Brain (organoid and tissue), 16 donors: ENCODE measurements at places on chromosomes 1 and 21.

DNA sequence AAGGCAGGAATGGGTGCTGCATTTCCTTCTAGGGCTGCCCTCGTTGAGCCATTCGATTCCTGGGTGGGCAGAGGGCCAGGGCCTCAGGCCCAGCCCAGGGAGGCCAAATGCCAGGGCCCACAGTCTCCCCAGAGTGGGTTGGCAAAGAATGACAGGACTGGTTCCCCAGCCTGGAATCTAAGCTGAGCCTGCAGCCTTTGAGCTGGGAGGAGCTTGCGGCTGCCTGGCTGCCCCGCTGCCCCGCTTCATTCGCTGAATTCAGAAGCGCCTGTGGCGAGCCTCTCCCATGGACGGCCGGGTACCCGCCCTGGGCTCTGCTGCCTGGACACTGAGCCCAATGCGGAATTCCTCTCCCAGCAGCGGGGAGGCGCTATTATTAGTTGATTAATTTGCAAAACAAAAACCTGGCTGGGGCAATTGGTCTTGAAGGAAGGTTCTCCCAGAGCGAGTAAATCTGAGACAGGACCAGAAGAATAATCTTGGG is 32.3 kb upstream of the TARDBP start:
- DNase-seq = peak; percentile 77

DNA sequence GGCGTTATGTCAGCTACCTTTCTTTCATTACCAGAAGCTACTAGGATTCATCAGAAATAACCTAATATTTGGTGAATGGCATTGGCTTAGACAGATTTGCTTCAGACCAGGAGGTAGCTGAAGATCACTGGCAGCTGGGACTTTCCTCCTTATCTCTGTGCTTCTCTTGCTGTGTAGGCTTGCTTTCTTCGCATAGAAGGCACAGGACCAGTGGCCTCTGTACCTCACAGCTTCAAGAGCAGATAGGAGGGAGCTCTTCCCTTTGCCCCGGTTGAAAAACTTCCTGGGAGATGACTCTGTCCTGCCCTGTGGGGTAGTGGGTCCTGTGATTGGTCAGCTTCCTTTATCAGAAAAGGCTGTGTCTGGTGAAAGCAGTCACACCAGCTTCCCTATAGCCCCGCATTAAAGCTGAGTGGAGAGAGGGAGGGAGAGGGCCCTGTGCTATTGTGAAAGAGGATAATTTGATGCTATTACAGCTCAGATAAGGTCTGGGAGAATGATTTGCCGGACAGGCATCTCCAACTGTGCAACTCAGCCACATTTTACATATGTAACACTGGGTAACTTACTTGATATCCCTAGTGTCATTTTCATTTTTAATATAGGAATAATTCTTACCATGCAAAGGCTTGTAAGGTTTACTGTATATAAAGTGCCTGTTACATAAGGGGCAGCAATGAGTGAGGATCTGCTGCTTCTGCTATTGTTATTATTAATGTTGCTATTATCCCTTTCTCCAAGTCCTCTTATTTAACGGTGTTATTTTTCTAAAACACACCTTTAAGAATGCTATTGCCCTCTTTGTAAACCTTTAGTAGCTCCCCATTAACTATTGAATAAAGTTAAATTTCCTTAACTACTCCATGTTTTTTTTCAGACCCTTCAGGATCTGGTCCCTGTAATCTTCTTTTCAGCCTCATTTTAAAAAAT is 31.6 kb downstream of the OSBPL9 start:
- no peak for DNase-seq

GRCh38 chr21:44845418-44846223 is 27.8 kb upstream of the SUMO3 start:
- no peak for DNase-seq

DNA sequence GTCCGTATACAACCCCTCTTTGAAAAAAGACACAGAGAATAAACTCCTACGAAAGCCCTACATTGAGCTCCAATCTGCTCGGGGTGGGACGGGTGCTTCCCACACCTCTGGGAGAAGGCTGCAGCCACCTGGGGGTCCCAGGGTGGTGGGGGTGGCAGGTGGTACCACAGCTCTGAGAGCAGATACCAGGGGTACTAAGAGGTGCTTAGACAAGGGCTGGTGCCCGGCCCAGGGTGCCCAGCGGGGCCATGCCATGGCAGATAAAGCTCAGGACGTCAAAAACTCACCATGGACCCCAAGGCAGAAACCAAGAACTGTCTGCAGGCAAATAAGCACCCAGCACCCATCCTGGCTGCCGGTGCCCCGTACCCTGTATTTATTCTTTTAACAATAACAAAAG is 75.1 kb downstream of the SPSB1 start:
- no peak for DNase-seq

GRCh38 chr1:201937624-201938213 is 8.6 kb downstream of the LMOD1 start:
- DNase-seq = no peak

DNA sequence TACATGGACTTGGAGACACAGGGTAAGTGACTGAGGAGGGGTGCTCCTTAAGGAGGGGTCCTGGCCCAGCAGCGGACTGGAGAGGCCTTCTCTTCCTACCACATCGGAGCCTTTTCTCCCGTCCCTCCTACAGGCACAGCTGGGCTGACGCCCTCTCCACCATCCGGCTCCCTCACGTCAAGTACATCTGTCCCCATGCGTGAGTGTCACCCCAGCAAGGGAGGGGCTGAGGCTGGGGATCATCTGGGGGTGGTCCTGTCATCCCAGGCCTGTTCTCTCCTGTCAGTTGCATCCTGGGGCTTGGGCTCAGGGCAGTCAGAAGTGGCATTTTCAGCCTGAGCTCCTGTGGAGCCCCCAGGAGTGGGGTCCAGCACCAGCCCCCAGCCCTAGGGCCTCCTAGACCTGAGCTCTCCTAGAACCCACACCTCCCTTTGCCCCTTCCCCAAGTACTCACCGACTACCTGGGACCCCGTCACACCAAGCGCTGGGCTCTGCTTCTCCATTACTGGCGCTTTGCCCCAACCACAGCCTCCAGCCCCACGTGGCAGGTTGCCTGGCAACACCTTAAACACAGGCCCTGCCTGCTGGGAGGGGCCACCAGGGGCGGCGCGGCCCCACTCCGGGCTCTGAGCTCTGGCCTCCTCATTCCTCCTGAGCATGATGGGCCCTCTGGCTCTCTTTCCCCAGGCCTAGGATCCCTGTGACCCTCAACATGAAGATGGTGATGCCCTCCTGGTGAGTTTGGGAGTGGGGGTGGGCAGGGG is 2.3 kb downstream of the LYPLA2 start:
- peak; percentile 12 for DNase-seq

DNA sequence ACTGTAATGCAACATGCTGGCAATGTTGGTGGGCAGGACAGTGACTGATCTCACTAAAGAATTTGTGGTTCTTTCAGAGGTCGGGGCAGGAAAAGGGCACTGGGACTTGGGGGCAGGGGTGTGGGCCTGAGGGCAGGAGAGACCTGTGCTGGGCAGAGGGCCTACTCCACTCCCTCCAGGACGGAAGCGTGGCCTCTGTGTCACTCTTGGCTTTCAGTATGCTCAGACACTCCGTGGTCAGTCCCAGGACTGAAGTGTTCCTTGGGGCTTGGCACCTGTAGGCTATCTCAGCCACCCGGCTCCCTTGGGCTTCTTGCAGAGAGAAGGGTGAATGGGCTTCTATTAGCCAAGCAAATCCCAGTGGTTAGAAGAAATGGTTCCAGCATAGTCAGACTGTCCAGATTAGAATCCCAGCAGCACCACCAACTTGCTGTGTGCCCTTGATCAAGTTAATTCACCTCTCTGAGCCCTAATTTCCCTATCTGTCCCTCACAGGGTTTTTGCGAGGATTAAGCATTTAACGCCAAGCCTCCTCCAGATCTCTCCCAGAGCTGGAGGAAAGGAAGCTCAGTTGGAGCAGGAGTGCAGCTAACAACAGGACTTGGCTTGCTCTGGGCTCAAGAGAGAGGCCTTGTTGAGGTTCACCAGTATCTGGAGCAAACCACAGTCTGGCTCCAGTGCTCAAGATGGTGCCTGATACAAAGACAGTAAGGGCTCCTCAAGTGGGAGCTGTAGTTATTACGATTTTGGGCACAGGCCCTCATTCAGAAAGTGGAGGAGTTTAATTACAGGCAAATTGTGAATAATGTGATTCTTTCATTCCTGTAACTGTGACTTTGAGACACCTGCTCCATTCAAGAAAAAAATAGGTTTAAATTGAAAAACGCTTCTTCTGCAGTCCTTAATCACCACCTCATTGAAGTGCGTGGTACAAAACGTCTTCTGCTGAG is 57.7 kb upstream of the LRP8 start:
- DNase-seq = peak; percentile 28

- no peak for DNase-seq
These were observed 11.2 kb upstream of the CAPN2 start for GRCh38 chr1:223700942-223701637.

DNA sequence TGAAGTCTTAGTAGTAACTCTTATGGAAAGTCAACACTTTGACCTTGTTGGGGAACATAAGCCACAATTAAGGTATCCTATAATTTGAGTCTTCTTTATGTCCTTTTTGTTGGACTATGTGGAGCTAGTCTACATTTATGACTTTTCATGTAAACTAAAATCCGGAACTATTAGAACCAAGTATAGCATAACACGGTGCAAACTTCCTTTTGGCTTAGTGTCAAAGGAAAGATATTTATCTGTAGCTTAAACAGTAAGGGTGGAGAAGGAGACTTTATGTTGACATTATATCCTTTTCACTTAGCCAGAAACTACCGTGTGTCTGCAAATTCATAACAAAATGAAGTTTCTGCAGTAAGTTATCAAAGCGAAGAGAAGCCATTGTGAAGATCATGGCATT is 7.3 kb downstream of the UAP1 start:
- no peak for DNase-seq

DNA sequence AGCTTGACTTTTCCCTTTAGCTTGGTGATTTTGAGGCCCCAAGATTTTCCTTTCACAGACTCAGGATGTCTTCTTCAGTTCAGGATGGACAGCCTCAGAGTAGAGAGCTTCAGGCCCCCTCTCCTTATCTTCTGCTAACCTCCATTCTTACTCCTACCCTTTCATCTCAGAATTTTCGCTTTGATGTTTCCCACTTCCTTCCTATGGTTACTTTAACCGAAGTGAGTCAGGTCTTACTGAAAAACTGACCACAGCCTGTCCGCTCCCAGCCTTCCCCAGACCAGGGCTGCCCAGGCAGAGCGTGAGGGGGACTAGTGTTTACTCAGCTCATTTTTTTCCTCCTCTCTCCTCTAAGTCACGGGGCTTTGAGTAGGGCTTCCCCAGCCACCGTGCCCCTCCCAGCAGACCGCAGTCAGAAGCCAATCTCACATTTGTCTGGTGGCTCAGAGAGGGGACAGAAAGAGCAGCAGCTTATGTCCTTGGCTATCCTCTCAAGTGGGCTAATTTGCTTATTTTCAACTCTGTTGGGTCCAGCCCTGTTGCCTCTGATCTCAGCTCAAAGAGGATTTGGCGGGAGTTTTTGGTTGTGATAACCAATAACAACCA is 4.2 kb upstream of the IL19 start:
- DNase-seq = no peak

DNA sequence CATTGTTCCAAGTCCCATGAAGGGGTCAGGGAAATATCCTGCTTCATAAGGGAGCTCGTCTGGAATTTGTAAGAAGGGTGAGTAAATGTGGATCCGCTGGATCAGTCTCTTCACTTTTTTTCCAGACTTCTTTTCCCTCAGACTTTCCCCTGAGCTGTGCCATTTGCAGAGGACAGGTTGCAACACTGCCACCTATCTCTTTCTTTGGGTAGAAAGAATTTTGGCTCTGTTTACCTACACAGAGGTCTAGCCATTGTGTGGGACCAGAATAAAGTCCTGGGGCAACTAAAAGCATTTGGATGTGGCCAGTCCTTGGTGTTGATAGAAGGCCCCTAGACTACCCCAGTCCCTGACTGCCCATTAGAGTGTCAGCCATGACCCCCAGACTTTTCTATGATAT is 1146.7 kb upstream of the PRMT6 start:
- DNase-seq = no peak

- peak; percentile 79 for DNase-seq
These were observed 23.2 kb downstream of the ILDR2 start for GRCh38 chr1:166952002-166952746.

- no peak for DNase-seq
These were observed 426.5 kb upstream of the BRINP3 start for GRCh38 chr1:190904091-190904695.

DNA sequence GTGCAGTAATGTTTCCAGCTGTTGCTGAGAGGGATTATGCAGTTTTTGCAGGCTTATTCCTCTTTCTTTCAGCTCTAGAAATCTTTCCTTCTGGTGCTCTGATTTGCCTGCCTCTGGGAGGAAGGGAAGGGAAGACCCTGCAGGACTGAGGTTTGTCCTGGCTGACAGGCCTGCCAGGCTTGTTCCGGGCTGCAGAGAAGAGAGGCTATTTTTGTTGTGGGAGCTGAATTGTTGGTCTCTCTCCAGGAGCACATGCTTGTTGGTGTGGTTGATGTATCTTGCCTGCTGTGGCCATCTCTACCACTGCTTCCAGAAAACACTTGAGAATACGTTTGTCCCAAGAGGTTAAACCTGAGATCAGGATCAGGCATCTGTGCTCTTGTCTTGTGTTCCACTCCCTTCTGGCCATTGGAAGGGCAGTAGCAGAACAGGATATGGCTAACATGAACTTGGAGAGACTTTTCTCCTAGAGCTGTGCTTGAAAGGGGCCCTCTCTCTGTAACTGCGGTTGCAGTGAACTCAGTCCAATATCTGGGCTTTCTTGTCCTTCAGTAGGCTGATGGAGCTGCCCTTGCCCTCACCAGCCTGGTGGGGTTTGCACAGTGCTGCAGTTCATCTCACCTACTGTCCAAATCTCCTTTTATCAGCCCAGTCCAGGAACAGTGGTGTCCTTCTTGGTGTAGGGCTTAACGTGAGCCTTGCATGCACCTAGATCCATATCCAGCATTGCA is 21.5 kb upstream of the SLC25A34 start:
- peak; percentile 24 for DNase-seq

DNA sequence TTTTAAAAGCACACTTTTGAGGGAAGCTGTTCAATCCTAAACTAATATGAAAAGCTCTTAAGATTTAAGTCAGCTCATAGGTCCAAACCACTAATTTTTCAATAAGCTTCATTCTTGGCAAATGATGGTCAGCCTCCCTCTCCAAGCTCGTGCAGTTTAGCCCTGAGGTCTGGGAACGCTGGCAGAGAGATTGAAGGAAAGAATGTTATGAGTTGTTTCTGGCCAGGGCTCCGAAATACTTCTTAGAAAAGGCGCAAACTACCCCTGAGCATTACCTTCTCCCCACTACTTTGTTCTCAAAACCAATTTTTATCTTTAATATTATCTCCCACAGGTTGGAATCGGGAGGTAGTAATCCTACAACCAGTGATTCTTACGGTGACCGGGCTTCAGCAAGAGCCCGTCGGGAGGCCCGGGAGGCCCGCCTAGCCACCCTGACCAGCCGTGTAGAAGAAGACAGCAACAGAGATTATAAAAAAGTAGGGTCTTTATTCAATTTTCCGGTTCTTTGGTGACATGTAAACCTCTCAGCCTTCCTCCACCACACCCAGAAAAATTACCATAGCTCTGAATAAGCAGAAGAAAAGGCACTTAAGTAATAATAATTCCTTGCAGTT is 147.7 kb downstream of the SYT2 start:
- DNase-seq = no peak

GRCh38 chr21:15210235-15210678 is 145.5 kb upstream of the NRIP1 start:
- DNase-seq = no peak

- DNase-seq = no peak
These were observed 623 bp downstream of the CAPN2 start for GRCh38 chr1:223712850-223713474.

- no peak for DNase-seq
These were observed 10.3 kb downstream of the SIM2 start for GRCh38 chr21:36709030-36709867.

GRCh38 chr21:23729331-23729730 is 1878.0 kb downstream of the MRPL39 start:
- peak; percentile 17 for DNase-seq
